MCF 10A (cell line): ENCODE measurements at places on chromosomes 1 and 21. TPM values are rescaled to one million over a fixed set of nuclear protein-coding genes. Genes with fewer than 3 reads are reported as not detected.

Gene SRSF10
- 121 and 134 TPM in 2 replicates for total RNA-seq

Gene GALE
- 112 and 143 TPM in 2 replicates for total RNA-seq

Gene MTARC1
- total RNA-seq = 0.96 and 1.5 TPM in 2 replicates

Gene FBXO2
- 3.3 and 5.3 TPM in 2 replicates for total RNA-seq

Gene CHODL
- total RNA-seq = 0.19 TPM in 1 of 2 replicates, not detected in the other

Gene FMO2
- total RNA-seq = not detected in 2 replicates

DNA sequence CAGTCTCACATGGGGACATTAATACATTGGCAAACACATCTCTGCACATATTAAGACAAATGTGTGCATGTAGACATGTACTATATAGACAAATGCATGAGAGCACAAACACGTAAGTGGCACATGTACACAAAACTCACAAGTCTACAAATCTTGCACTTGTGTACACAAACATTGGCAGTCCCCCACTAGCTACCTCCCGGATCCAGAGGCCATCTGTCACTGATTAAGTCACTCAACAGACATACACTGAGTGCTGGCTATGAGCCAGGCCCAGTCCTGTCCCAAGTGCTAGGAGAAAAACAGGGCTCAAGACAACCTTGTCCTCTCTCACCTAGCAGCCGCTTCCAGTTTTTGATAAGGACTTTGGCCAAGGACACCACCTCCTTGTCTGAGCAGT, 7.0 kb downstream of the TCEA3 start:
- no peak overlapping the region for H3K4me3 ChIP-seq
- H3K27me3 ChIP-seq = no peaks in the 10 kb centered on the region
- H3K27ac ChIP-seq = no peak overlapping the region
- peaks cover 8% of the 10 kb centered on the region for H3K4me1 ChIP-seq
- H3K36me3 ChIP-seq = peaks cover 5% of the 10 kb centered on the region
- DNase-seq = no peak

DNA sequence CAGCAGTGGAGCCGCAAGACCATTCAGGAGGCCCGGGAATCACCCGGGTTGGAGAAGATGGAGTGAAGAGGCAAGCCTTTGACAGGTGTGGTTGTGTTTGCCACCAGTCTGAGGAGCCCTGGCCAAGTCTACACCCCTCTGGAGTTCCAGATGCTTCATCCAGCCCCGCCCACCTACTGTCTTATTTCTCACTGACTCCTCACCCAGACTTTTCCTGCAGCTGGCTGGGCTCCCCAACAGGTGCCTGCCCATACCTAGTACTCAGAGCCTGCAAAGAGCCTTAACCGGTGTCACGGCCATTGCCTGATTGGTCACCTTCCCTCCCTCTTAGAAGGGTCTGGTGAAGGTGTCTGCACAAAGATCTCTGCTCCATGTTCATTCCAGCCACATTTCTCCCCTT, 16.0 kb downstream of the SLC9A1 start:
- no peak for DNase-seq
- H3K4me3 ChIP-seq = no peak overlapping the region

DNA sequence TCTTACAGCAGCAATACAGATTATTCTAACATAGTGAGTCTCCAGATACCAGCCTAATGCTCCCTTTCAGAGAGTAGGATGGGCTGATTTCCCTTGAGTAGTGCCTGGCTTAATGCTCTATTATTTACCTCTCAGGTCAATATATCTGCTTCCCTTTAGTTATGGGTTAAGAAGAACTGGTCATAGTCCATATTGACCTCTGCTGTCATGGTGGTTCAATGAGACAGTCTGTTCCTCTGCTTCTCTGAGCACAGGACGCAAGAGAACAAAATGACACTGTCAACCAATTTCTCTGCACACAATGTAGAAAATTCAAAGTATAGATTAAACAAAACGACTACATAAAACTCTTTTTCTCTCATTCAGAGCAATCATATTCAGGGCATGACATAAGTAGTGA, 2.9 kb downstream of the MRAP start:
- no peak for DNase-seq
- no peak overlapping the region for H3K27ac ChIP-seq
- peaks cover 38% of the 10 kb centered on the region for H3K36me3 ChIP-seq
- no peaks in the 10 kb centered on the region for H3K4me1 ChIP-seq
- no peaks in the 10 kb centered on the region for H3K27me3 ChIP-seq

DNA sequence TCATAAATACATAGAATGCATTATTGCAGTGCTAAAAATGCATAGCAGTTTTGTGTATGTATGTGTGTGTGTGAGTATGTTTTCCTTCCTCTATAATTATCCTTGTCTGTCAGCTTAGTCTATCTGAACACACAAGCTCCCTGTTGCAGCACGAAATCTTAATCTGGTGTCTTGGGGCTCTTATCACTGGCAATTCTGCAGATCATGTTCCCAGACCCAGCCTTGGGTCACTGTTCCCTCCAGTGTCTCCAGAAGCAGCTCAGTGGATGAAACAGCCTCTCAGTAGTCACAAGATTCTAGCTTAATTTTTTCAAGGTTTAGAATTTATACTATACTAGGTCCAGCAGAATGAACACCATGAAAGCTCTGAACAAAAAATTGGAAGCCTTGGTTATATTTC, 777.9 kb downstream of the MRPL39 start:
- peak overlapping the region; percentile 47 for H3K27ac ChIP-seq
- H3K4me1 ChIP-seq = peaks cover 7% of the 10 kb centered on the region
- no peak for DNase-seq
- H3K27me3 ChIP-seq = no peaks in the 10 kb centered on the region
- no peak overlapping the region for H3K4me3 ChIP-seq

GRCh38 chr1:156386949-156387869, 18.2 kb downstream of the RHBG start:
- H3K4me1 ChIP-seq = peaks cover 11% of the 10 kb centered on the region
- DNase-seq = no peak
- no peaks in the 10 kb centered on the region for H3K36me3 ChIP-seq
- H3K4me3 ChIP-seq = no peak overlapping the region

DNA sequence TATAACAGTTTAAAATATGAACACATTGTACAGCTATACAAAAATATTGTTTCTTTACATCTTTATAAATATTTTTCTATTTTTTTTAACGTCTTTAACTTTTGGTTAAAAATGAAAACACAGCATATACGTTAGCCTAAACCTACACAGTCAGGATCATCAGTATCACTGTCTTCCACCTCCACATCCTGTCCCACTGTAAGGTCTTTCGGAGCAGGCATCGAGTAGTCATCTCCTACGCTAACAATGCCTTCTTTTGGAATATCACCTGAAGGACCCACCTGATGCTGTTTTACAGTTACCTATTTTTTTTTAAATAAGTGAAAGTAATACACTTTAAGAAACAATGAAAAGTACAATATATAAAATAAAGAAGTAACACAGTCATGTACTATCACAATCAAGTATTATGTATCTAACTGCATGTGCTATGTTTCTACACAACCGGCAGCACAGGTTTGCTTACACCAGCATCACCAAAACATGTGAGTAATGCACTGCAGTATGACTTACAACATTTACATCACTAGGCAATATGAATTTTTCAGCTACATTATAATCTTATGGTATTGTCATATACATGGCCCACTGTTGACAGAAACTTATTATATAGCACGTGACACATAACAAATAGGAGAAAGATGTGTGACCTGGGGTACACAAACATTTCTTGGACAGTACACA, 254.4 kb downstream of the AKT3 start:
- H3K27me3 ChIP-seq = no peaks in the 10 kb centered on the region
- H3K4me3 ChIP-seq = no peak overlapping the region
- DNase-seq = peak; percentile 65
- H3K27ac ChIP-seq = peak overlapping the region; percentile 63
